ENCODE measurements at places on chromosomes 16 and 17. TPM values are rescaled to one million over a fixed set of nuclear protein-coding genes. Genes with fewer than 3 reads are reported as not detected.

Gene HSD17B2
- polyA plus RNA-seq: not detected

Gene MFAP4
- polyA plus RNA-seq: not detected

Gene CIBAR2
- not detected for polyA plus RNA-seq

Gene FBXL20
- 4.6 TPM for polyA plus RNA-seq

Gene PYY
- polyA plus RNA-seq: not detected

Gene CLEC19A
- polyA plus RNA-seq: 4.4 TPM

All from Purkinje cell (primary cell).